A549 treated with RU486 at 1 μM for 4 hours (cell line): ENCODE measurements at places on chromosomes 3 and 15. TPM values are rescaled to one million over a fixed set of nuclear protein-coding genes. Genes with fewer than 3 reads are reported as not detected.

Gene CNTN6
- total RNA-seq = not detected in 5 replicates

Gene CHST14
- 14.1 to 22.3 TPM (median 19.0 TPM) in 5 replicates for total RNA-seq

Gene KCNAB1
- not detected in 5 replicates for total RNA-seq

Gene PIK3CB
- total RNA-seq = 9.2 to 22.3 TPM (median 17.7 TPM) in 5 replicates

Gene SLC4A7
- total RNA-seq = 11.6 to 25.4 TPM (median 24.7 TPM) in 5 replicates

Gene NR1I2
- total RNA-seq = not detected in 5 replicates

Gene CCDC12
- total RNA-seq = 52.6 to 98.1 TPM (median 60.3 TPM) in 5 replicates

Gene SPINT1
- total RNA-seq = 0.87 to 1.5 TPM (median 1.1 TPM) in 5 replicates

Gene VGLL3
- total RNA-seq = 2.4 to 8.8 TPM (median 7.3 TPM) in 5 replicates

Gene GORASP1
- total RNA-seq = 26.0 to 32.6 TPM (median 31.8 TPM) in 5 replicates

Gene NR2E3
- 0.14 to 0.29 TPM (median 0.19 TPM) in 4 of 5 replicates, not detected in the other for total RNA-seq

Gene LARP6
- total RNA-seq = 55.7 to 88.3 TPM (median 82.7 TPM) in 5 replicates

Gene SNX22
- total RNA-seq = 0.43 to 0.77 TPM (median 0.64 TPM) in 5 replicates
